ENCODE measurements at places on chromosomes 1 and 21.

GRCh38 chr1:153288634-153289275, 24.0 kb downstream of the PGLYRP3 start:
- no peak for DNase-seq

GRCh38 chr1:220894025-220894923, 15.0 kb downstream of the HLX start:
- DNase-seq, result no peak

DNA sequence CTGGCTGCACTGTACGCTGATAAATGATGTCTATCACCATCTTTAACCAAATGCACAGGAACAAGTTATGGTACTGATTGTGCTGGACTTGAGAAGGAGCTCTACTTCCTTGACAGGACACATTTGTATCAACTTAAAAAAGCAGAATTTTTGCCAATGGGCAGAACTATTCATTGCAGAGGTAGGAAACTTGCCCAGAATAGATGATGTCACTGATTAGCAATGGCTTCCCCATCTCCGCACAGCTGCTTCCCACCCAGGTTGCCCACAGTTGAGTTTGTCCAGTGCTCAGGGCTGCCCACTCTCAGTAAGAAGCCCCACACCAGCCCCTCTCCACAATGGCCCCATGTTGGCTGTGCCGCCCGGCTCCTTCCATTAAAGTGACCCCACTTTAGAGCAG, 33.4 kb downstream of the CAPN2 start:
- DNase-seq, result no peak

- DNase-seq, result no peak
These were observed 19.8 kb downstream of the PARP1 start for GRCh38 chr1:226388131-226388530.

DNA sequence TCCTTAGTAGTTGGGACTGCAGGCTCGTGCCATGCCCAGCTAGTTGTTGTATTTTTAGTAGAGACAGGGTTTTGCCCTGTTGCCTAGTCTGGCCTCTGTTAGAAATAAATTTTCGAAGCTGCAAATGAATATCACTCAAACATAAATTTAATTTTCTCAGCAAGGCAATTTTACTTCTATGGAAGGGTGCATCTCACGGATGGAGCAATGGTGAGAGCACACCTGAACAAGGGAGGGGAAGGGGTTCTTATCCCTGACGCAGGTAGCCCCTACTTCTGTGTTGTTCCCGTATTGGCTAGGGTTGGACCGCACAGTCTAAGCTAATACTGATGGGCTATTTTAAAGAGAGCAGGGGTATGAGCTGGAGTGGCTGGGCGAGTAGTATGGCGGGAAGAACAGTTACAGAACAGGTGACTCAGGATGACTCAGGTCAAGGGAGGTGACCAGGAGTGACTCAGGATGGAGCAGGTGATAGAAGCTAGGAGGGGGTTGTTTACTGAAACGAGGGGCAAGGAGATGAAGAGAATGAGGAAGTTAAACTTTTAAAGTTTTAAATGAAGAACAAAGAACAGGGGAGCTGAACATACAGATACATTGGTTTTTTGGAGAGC, 7.5 kb downstream of the MDM4 start:
- DNase-seq, result no peak

DNA sequence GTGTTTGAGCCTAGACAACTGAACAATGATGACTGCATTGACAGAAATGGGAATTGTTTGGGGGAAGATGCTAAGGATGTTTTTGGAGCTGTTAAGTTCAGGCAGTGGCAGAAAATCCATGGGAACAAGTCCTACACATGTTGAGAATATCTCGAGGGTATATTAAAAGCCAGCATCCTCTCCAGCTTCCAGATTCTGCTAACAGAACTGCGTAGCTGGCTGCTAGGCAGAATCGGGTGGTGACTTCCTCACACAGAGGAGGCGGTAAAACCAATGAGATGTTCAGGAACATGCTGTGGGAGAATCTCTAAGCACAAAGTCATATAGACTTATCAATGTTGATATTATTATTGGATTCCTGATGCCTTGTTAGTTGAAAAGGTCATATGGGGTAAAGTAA, 14.8 kb downstream of the FAM163A start:
- DNase-seq, result no peak

DNA sequence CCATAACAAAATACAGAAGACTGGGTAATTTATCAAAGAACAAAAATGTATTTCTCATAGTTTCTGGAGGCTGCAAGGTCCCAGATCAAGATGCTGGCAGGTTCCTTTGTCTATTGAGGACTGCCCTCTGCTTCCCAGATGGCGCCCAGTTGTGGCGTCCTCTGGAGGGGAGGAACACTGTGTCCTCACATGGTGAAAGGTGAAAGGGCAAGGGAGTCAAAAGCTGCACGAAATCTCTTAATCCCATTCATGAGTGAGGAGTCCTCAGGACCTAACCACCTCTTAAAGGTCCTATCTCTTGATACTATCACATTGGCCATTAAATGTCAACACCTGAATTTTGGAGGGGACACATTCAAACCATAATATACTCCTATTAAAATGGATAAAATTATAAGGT, 79.3 kb upstream of the IRF2BP2 start:
- no peak for DNase-seq

GRCh38 chr1:172393354-172393753, 27.1 kb upstream of the C1orf105 start:
- no peak for DNase-seq

DNA sequence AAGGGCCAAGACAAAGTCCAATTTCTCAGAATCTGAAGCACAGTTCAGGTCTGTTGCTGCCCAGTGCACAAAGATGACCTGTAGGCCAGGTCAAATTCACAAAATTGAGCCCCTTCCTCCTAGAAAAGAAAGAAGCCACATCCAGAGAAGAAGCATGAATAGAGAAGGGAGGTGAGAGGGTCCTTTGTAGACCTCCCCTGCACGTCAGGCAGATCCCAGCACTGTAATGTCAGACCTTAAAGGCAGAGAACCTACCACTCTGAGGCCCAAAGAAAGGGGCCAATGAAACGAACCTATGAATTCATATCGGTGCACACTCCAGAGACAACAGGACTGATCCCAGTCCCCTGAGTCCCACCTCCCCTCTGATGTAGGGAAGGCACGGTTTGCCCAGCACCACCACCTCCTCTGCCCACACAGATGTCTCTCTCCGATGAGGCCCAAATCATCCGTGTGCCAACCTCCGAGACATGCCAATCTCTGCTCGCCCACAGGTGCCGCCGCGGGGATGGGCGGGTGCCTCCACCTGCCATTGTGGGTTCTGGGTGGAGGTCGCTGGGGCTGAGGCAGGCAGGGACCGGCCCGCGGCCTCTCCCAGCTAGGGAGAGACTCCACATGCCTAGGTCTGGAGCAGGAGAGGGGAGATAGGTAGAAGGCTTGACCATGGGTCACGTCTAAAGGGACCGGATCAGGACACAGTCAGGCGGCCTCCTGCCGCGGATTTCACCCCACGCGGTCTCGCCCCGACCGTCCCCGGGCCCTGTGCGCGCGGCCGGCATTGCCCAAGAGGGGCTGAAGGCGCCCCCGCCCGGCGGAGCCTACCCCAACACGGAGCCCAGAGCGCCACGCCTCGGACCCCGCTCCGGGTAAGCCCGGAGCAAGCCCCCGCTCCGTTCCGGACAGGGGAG, 42.1 kb downstream of the RRAGC start:
- no peak for DNase-seq

GRCh38 chr1:235809688-235810397, 56.9 kb downstream of the LYST start:
- no peak for DNase-seq

- no peak for DNase-seq
These were observed 908 bp downstream of the KRTAP19-1 start for GRCh38 chr21:30479259-30479658.

DNA sequence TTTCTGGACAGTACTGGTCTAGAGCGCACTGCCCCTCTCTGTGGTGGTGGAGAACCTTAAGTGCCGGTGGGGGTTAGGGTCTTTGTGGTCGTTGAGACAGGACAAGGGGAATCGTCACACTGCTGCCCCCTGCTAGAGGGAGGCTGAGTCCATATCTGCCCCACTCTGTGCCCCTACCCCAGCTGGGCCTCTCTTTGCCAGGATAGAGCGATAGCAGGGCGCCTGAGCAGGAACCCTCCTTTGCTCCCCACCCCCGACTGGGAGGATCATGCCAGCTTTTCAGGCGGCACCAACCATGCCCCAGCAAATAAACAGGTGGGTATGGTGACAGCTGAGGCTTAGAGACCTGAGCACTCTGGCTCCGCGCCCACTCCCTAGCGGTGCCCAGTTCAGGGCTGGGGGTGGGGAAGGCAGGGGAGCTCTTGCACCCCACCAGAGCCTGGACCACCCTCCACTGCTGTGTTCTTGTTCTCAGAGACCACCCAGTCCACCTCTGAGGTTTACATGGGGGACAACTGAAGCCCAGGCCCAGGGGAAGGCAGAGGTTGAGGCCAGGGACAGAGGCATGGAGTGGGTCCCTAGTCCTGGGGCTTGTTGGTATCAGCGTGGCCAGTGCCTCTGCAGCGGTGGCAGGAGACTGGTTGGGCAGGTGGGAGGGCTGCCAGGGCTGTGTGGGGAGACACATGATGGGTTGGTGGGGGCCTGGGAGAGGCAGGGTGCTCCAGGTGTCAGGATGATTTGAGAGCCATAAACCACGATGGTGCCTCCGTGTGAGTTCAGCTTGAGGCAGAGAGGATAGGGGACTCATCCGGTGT, 1.6 kb downstream of the PADI2 start:
- no peak for DNase-seq

GRCh38 chr1:187891993-187892682, 1063.4 kb downstream of the PLA2G4A start:
- DNase-seq, result no peak

- no peak for DNase-seq
These were observed 339.9 kb downstream of the NTNG1 start for GRCh38 chr1:107480548-107481415.

DNA sequence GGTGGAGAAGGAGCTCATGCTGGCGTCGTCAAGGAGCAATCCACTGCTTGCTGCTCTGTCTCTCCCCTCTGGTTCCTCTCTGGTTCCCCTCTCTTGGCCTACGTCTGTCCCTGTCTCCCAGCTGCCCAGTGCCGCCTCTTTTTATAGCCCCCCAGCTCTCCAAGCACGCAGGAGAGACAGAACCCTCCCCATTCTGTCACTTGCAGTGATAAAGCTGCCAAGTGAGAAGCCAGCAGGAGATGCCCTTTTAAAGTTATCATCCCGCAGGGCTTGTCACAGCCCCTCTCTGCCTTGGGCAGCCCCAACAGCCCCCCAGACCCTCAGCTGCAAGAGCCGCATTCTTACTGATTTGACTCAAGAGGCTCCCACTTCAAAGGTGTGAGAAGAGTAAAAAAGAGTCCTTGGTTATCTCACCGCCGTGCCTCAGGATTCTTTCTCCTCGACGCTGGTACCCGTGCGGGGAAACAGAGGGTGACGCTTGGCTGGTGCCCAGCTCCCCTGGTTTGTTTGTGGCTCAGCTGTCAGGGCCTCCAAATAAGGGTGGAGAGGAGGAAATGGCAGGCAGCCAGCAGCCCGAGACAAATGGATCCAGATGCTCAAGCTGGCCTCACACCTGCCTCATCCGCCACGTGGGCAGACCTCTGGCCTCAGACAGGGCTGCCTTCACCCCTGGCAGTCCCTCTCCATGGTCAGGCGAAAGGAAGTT, at the start of gene NPPA:
Gene NPPA, minus strand, starts transcription at position 117 of the 706 bp plus-strand sequence. Its CDS starts 99 bp downstream, at position 18.
- no peak for DNase-seq

- no peak for DNase-seq
These were observed 32.1 kb upstream of the HIVEP3 start for GRCh38 chr1:41950820-41951219.

DNA sequence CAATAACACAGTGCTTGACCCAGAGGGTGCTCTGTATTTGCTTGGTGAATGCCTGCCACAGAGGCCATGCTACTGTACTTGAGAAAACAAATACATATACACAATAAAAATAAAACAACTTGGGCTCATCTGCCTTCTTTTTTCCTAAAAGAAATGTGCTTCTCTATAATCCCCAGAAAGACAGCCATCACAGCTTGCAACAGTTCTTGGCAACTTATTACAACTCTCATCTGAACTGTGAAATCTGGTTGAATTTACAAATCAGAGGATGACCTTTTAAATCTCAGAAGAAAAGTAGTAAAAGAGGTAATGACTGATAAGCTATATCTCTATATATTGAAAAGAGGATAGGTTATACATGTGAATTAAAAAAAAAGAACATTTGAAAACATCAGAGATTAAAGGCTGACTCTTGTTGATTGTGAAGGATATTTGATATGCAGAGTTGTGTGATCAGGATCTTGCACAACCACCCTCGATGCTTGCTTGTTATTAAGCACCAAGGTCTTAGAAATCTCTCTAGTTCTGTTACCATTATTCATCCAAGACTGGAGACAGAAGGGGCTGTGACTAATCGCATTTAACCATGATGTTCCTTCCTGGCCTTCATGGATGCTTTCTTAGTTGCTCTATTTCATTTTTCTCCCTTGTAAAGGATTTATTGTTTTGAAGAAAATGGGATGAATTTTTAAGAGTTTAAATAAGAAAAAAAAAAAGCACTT, 213.4 kb downstream of the APP start:
- DNase-seq, result no peak

GRCh38 chr1:70906800-70907199, 140.8 kb downstream of the PTGER3 start:
- DNase-seq, result no peak

DNA sequence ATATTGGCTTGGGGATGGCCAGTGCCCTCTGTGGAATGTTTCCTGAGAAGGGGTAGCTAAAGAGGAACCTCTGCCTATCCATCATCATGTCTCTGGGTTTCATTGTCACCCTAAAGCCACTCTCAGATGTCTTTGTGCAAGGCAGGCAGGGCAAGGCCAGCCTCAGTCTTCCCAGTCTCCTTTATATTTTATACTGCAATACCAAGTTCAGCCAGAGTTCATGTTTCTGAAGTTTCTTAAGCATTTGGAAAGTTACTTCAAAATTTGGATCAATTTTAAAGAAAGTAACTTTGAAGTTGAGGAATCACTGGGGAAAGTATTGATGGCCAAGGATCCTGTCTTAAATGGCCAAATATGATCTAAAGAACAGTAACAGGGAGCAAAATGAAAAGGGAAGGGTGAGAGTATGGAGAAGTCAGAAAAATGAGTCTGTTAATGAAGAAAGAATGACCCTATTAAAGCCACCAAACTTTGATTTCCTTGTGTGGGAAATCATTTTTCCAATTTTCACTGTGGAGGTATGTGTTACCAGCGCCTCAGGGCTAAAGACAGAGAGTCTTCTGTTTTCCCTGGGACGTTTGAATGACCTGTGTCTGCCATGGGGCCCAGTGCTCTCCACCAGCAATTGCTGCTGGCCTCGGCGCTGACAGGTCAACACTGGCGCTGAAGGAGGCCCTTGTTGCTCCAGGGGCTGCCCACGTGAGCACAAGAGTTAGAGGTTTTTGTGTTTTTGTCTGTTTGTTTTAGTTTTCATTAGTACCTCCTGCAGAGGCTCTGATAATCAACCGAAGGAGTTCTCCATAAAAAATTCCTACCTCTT, 93.9 kb downstream of the ATP5PO start:
- no peak for DNase-seq

GRCh38 chr21:15301014-15301413, 236.2 kb upstream of the NRIP1 start:
- DNase-seq, result no peak

- no peak for DNase-seq
These were observed 53.0 kb upstream of the PRDX6 start for GRCh38 chr1:173424143-173424542.

- DNase-seq, result no peak
These were observed 84.7 kb upstream of the LYPLAL1 start for GRCh38 chr1:219088778-219089557.
